Urinary bladder (tissue), 4 donors: ENCODE measurements at places on chromosomes 3 and 15.

DNA sequence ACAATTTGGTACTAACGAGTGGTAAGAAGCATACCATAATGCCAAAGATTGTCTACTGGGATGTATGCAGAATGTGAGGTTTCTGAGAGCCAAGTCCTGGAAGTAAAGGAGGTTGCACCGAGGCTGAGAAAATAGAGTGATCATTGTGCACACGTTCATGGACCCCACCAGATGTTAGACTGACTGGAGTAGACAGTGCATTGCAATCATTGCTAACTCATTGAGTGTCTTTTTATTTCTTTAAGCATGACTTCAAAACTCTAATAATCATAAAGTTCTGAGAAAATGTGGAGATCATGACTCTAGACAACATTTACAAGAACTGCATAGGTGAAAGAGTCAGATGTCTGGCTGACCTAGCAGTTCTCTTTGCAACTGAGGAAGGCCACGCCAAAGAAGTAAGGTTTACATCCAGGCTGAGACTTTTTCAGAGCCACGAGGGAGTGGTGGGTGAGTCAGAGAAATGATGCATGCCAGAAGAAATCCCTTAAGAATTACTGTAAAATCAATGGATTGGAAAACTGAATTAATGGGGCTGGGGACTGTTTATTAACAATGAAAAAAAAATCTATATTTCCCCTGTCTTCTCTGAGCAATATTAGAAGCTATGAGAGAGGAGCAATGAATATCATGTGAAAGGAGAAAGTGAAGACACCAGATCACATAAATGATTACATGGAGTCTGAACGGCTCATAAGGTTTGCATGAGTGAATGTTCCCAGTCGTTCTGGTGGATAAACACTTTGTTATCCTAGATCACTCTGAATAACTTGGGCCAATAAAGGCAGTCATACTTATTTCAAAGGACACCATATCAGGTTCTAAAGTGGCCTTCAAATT is 76.0 kb upstream of the SLC25A26 start:
- no peak for DNase-seq

- no peak for DNase-seq
Measured at GRCh38 chr3:197224034-197224444, 74.4 kb downstream of the DLG1 start.

DNA sequence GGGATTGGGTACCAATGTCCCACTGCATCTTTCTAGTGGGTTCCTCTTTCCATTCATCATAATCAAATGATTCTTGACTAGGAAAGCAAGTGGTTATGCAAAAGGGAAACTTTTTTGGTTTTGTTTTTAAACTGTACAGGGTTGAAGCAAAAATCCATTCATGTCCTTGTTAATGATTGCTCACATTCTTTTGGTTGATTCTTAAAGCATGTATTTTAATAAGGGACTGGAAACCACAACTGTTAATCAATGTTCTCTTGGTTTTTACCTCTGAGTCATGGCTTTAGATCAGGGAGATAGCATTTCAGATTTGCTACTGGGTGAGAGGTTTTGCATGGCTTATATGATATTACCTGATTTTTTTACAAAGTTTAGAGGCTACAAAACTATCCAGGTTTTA is 371.7 kb upstream of the RGMA start:
- DNase-seq, result no peak

- no peak for DNase-seq
Measured at GRCh38 chr3:196948442-196949284, 6.3 kb upstream of the NCBP2 start.

DNA sequence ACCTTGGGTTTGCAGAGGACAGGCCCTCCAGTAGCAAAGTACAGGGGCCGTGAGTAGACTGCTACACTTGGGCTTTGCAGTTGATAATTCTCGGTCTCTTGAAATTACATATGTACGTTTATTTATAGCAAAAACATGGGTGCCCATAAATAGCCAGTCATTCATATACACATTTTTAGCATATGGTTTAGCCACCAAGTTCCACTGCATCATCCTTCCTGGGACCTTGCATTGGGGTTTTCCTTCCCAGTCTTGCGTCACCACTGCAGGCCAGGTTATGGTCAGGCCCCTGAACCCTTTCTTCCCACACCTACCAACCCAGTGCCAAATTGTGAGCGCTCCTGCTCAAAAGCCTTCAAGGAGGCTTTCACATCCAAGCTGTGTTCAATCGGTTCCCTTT is 12.7 kb downstream of the KLHL25 start:
- no peak for DNase-seq

GRCh38 chr15:86014016-86014415 is 65.7 kb upstream of the AGBL1 start:
- no peak for DNase-seq

DNA sequence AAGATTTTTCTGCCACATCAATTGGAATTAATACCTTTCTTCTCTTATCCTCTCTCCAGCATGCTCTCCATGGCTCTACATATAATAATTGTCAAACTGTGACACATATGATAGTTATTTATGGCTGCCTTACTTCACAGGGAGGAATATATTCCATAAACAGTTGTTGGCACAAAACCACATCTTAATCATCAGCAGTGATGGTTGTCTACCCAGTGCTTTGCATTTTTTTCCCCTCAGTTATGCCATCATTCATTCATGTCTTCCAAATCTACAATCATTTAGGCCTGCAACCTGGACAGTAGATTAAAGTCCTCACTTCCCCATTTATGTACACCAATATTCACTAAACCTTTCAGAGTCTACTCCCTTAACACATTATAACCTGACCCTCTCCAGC is 107.7 kb downstream of the THRB start:
- no peak for DNase-seq

DNA sequence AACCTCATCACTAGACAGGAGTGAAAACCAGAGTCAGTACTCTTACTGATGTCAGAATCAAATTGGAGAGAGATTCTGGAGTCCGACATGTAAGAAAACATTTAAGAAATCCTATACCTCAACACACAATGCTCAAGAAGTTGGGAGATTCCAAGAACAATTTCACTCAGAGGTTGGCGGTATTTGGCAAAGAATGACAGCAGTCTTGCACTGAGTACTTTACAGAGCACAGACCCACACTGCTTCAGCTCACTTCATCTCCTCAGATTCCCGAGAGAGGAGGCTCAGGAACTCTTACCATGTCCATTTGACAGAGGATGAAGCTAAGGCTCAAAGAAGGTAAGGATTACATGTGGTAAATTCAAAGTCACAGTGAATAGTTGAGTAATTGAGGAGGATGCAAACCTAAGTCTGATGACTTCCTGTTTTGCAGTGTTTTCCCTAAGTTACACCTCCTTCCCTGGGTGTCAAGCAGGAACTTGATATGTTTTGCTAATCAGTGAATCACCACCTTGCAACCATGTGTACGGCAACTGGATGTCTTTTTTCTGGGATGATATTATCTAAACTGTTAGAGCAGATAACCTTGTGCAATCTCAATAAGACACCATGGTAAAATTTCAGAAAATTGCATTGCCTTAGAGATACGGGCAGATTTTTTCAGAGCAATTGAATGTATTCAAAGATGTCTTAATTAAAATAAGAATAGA is 61.3 kb upstream of the MME start:
- DNase-seq, result no peak

DNA sequence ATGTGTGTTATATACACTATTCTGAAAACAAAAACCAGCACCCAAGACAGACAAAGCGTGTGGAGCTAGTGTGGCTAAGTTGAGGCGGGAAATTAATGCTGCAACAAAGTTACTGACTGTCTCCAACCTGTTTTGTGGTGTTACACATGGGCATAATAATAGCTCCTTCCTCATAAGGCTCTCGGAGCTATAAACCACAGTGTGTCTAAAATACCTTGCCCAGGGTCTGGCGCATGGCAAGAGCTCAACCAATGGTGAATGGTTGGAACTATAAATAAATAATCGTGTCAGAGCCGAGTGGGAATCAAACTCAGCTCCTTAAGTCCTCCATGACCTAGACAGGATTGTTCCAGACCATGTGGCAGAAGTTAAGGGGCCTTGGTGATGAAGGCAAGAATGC is 35.9 kb upstream of the TFRC start:
- no peak for DNase-seq

- DNase-seq, result no peak
Measured at GRCh38 chr3:127473244-127474024, 117.1 kb downstream of the TPRA1 start.

DNA sequence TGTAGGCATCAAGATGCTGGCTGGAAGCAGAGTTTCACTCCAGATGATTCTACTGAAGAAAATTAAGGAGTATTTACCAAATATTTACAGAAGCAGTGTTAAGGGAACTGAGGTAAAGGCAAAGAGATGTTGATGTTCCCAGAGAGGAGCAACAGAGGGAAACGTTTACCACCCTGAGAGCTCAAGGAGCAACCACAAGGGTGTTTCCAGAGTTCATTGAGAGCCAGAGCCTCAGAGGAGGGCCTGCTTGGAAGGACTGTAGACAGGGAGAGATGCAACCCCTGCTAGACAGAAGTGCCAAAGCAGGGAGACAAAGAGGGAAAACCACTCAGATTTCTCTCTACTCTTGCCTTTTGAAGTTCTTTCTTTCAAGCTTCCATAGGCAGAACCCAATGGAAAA is 474.5 kb downstream of the RBMS3 start:
- DNase-seq, result no peak

DNA sequence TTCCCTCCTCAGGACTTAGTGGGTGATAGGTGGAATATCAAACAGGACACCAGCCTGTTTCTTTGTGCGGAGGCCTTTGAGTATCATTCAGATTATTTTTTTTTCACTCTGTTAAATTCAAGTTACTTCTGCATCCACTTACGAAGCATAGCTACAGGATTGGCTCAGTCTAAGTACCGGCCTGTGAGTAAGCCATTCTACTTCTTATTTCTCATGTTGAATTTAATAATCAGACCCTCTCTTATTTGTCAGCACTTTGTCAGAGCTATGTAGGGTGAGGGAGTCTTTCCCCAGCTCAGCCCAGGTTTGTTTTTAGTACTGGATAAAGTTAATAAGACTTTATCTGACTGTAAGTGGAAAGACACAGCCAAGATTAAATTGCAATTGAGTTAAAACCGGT is 54.7 kb downstream of the ITPR1 start:
- DNase-seq, result no peak

- DNase-seq, result no peak
Measured at GRCh38 chr3:46222435-46223161, 14.5 kb upstream of the CCR1 start.

DNA sequence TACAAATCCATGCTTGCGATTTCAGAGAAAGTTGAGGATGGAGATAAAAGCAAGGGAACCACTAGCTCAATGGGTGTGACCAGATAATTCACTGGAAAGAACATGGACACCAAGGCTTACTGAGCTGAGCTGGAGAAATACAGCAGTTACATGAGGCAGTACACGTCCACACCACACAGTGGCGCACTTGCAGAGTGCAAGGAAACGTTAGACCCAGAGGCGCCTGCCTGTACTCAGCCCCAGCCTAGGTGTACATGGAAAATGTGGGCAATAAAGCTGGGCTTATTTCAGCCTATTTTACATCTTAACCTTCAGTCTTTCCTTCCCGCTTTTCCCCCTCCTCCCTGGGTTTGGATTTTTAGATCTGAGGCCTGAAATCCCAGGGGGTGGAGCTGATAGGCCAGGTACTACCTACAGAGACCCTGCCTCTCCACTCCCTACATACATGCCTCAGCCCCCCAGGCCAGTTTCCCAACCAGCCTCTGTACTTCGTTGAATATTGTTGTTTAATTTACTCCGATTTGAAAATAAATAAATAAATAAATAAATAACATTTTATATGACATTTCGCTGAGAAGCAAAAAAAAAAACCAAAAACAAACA is 60.1 kb downstream of the PCOLCE2 start:
- DNase-seq, result peak; percentile 13

- DNase-seq, result no peak
Measured at GRCh38 chr3:138441742-138442141, 7.3 kb downstream of the ESYT3 start.

- no peak for DNase-seq
Measured at GRCh38 chr3:119340446-119340845, 46.3 kb downstream of the ARHGAP31 start.

DNA sequence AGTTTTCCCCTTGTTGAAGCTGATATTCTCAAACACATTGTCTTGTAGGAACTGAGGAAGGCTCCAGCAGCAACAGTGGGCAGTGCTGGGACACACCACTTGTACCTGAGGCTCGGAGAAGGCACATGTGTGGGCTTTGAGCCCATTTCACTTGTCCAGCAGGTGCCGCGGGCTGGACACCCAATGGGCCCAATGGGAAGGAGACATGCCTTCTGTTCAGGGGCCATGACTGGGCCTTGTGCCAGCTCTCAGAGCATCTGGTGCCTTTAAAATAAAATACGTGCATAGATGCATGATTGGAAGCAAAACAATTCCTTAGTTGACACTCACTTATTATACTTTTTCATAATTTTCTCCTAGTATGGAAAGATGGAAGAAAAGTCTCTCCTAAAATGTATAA is 334.2 kb downstream of the KLF13 start:
- no peak for DNase-seq

DNA sequence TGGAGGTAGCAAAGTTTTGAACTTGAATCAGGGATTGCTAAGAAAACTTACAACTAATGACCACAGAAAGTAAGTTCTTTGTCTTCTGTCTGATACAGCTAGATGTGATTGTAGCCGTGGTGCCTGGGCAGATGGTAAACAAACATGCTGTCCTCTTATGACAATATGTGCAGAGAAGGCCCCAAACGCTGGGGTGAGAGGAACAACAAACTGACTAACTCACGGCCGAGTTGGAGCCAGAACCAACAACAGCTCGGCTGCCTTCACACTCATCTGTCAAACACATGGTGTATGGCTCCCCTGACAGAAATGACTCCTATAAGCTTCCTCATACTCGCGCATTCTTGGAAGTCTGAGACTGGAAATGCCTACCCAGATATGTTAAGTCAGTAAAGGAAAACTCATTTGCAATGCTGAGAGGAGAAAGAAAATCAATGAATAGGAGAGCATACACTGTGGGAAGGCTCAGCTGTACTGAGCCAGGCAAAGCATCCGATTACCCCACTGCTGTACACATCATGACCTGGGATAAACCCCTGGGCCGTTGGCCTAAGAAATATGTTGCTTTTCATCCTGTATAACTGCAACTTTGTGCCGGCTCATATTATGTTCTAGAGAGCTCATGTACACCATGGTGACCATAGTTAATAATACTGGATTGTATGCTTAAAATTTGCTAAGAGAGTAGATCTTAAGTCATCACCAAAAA is 5.7 kb downstream of the THBS1 start:
- DNase-seq, result no peak

DNA sequence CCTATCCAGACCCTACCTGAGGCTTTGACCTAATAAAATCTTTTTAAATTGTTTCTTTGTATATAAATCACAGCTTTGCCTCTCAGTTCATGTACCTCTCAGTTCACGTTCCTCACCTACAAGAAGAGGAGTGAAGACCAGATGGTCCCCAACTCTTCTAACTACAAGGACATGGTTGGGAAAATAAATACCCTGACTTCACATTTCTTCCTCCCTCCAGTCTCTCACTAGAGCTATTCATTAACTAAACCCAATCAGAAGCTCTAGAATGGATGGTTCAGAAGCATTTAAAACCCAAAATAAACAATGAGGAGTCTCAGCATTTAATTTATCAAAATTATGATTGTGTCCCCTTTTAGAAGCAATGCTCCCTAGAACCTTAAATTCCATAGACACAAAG is 97.3 kb upstream of the AGTR1 start:
- no peak for DNase-seq
